ENCODE measurements at places on chromosomes 2 and 18. TPM values are rescaled to one million over a fixed set of nuclear protein-coding genes. Genes with fewer than 3 reads are reported as not detected.

DNA sequence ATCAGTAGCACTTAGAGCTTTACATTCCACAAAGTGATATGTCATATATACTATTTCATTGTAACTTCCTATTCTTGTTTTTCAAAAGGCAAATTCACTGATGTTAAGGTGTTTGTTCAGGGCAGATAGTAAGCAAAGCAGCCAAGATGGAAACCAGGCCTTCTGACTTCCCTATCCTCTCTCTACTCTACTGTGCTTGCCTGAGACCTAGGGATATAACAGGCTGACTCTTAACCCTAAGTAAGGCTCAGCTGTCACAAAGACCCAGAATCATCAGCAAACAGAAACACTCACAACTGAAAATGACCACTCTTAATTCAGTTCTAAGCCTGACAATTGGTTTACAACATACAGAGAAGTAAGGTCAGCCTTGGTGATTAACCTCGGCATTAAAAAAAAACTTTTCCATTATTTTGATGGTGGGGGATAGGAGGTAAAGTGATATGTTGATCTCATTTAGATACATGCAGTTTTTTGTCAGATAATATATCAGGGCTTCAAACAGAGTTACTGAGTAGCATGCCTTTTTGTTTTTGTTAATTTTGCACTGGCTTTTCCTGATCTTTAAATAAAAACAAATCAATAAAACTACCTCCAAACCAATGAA is 95.4 kb upstream of the CHRNA1 start:
- DNase-seq, result no peak

DNA sequence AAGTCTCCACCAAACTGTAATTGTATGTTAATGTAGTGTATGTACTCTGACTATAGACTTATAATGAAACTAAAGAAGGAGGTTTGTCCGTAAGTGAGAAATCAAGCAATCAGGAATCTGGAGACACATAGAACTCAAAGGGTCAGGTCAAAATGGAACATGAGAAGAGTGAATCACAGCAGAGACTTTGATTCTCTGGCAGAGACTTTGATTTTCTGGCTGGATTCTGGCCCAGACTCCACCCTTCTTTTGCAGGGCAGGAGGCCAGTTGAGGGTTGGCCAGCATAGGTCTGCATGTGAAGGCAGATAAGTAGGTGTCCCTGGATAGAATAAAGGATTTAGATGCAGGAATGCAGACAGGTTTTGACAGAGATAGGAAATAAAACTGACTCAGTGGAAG is 11.0 kb upstream of the NCKAP5 start:
- no peak for DNase-seq

DNA sequence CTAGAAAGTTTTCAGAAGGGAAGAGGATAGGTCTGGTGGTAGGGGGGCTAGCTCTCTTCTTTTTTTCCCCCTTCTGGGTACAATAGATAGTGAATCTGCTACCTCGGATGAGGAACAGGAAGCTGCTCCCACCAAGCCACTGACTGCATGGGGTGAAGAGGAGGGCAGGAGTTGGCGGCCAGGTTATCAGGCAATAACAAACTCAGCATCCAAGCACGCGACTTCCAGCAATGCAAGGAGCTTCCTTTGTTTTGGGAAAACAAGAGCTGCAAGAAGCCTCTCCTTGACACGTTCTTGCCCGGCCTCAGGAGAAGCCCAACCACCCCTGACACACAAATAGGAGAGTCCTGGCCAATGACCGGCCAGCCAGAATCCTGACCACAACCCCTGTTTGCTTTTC is 32.2 kb downstream of the NHEJ1 start:
- DNase-seq, result no peak

DNA sequence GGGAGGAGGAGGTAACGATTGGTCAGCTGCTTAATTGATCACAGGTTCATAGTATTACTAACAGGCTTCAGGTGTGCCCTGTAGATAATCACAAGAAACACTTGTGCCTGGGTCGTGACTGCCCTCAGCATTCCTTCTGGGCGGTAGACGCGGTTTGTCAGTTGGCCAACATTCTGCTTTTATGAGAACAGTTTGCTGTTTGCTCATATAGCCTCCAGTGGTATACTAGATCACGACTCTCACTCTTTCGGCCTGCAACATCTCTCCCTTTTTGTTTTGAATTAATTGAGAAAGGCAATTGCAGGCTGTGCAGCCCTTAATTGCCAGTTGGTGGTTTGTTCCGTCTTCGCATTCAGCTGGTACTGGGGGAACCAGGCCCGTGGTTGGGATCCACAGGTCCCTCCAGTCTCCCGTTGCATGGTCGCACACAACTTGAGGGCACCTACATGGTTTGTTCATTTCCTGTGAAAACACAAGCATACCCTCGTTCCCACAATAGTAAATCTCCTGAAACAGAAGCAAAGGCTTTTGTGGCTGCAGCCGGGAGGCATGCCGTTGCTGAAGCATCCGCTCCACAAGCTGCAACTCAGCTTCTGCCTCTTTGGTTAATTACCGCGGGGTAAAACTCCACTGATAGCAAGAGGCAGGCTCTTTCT is 30.3 kb upstream of the GPR17 start:
- DNase-seq, result no peak

- DNase-seq, result peak; percentile 17
Observed at GRCh38 chr2:75896779-75897366, 186.2 kb upstream of the GCFC2 start.

DNA sequence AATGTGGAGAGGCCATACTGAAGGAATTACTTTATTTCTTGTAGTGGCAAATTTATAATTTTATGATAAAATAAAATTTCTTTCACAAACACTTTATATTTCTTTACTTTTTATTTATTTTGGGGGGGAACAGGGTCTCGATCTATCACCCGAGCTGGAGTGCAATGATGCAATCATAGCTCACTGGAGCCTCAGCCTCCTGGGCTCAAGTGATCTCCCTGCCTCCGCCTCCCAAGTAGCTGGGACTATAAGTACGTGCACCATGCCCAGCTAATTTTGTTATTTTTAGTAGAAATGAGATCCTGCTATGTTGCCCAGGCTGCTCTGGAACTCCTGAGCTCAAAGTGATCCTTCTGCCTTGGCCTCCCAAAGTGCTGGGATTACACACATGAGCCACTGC is 59.6 kb downstream of the SOS1 start:
- no peak for DNase-seq

POTEJ gene
- not detected for total RNA-seq

HOXD8 gene
- total RNA-seq, result not detected

GPR155 gene
- 14.7 TPM for total RNA-seq

RNU2-63P gene
- not detected for total RNA-seq

NPHP1 gene
- total RNA-seq, result 7.3 TPM

Measured in frontal cortex (tissue), 4 donors.